ENCODE measurements at places on chromosomes 16 and 17.
A peak's percentile ranks its signal among the peaks of the same experiment; 100 is the strongest.

GRCh38 chr17:60335289-60335688 is 56.6 kb downstream of the USP32 start:
- DNase-seq: no peak

DNA sequence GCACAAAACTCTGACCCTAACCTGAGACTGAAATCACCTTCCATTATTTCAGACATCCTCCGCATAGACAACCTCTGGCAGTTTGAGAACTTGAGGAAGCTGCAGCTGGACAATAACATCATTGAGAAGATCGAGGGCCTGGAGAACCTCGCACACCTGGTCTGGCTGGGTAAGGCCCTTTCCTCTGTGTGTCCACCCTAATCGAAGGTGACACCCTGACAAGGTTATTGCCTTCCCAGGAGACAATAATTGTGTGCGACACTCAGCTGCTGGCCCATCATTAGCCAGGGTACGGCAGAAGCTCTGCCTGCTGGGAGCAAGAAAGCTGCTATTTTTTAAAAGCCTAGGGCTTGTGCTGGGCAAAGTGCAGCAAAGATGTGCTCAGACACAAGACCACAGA is 11.1 kb downstream of the DRC3 start:
- DNase-seq: no peak

GRCh38 chr16:2715064-2715463 is 5.0 kb downstream of the PRSS27 start:
- DNase-seq: no peak

DNA sequence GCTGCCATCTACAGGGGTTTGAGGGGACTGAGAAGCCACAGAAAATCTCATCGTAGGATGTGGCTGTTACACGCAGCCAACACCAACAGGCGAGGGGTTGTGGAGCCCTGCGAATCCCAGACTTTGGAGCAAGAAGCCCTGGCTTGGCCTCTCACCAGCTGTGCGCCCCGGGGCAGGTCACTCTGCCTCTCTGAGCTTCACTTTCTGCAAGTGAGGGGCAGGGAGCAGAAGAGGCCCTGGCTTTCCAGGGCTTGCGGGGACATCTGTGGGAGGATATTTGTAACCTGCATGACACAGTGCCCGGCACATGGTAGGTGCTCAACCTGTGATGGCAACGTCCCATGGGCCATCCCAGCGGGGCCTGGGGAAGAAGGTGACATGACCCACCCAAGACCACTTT is 32.9 kb upstream of the CIBAR2 start:
- no peak for DNase-seq

DNA sequence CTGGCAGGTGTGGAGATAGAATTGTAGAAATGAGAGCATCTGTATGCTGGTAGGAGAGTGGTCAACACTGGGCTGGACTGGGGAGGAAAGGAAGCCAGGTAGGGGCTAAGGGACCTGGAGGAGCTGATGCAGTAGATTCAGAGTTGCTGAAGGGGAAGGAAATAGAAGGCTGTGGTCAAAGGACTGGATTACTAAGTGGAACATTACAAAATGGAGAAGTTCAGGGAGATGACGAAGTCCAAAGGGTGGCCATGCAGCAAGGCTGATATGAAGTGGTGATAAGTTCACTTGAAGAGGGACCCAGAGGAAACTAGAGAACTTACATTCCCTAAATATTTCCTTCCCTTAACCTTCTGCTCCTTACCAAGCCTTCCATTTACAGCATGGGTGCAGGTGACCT is 8.6 kb upstream of the CCL2 start:
- no peak for DNase-seq

DNA sequence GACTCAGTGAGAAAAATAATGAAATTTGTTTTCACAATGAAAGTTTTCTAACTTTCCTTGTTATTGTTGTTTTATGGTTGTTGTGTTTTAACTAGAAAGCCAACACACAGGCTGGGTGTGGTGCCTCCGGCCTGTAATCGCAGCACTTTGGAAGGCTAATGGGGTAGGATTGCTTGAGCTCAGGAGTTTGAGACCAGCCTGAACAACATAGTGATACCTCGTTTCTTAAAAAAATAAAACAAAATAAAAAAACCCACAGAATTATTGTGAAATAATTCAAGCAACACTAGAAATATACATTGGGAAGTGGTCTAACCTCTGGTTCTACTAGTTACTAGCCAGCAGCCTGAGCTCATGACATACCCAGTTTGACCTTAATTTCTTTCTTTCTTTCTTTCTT is 630 bp downstream of the MILR1 start:
- no peak for DNase-seq

DNA sequence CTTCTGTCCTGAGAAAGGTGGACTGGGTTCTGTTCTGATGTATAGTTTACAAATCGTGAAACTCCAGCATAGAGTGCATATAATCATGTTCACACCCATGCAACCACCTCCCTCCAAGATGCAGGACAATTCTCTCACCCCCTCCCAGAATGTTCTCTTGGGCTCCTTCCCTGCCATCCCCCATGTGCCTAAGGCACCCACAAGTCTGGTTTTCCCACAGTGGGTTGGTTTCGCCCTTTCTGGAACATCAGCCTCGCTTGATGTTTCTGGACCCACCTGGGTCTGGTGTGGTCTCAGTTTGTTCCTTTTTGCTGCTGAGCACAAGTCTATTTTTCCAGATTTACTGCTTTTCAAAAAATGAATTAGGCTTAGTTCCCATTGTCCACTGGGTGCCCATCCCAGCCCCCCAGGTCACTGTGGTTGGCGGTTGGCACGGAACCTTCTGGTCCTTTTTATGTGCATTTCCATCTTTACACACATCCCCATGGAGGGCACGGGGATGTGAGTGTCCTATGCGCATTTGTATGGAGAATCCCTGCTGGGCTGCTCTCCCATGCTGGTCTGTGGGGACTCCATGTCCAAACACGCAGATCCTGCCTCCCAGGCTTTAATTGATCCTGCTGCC is 19.0 kb downstream of the MAP2K3 start:
- DNase-seq: peak; percentile 10

DNA sequence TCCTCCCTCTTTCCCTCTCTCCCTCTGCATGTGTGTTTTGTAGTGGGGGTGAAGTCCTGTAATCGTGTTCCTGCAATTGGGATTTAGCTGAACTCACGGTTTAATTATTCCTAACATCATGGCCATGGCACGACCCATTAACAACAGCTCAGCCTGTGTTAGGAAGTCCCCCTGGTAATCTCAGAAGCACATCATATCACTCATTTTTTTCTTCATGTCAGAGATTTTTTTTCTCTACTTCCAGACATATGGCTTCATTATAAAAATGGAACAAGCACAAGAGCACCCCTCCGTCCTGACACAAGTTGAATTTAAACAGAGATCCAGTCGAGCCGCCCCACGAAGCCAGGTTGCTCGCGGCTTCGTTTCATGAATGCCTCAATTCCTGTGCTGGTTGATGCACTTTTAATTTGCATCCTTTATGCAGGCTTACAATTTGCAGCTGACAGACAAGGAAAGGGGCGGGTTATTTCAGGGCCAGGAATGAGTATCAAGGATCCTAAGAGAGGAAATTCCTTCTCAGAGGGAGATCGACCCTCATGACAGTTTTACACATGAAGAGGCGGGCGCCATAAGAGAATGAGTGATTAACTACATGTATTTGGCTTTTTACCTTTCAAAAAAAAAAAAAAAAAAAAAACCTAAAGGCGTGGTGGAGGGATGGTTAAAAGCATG is 192.9 kb downstream of the MAF start:
- no peak for DNase-seq

- DNase-seq: peak; percentile 72
Observed at GRCh38 chr16:49876716-49877129, 20.8 kb upstream of the ZNF423 start.

- no peak for DNase-seq
Observed at GRCh38 chr17:4666296-4666695, 24.8 kb upstream of the ALOX15 start.

DNA sequence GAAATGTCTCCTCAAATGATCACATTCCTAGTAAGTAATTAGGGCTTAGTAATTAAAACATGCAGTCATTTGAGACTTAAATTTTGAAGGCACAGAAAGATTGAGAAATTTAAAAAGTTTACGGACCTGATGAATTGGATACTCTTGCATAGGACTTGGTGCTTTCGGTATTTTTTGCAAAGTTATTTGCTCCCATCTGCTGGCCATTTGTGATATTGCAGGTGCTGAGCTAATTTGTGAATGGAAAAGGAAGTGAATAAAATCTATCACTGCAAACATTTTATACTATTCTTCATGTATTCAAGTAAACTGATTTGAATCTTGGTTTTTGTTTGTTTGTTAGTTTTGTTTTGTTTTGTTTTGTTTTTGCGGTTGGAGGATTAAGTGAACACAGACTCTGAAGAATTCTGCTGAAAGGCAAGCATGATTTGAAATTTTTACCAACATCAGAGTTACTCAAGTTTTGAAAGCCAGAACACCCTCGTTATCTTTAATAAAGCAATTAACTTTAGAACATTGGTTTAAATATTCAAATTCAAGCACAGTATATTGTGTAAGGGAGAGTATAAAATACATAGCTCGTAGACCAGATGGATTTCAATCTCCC is 689.5 kb upstream of the RBFOX1 start:
- no peak for DNase-seq

DNA sequence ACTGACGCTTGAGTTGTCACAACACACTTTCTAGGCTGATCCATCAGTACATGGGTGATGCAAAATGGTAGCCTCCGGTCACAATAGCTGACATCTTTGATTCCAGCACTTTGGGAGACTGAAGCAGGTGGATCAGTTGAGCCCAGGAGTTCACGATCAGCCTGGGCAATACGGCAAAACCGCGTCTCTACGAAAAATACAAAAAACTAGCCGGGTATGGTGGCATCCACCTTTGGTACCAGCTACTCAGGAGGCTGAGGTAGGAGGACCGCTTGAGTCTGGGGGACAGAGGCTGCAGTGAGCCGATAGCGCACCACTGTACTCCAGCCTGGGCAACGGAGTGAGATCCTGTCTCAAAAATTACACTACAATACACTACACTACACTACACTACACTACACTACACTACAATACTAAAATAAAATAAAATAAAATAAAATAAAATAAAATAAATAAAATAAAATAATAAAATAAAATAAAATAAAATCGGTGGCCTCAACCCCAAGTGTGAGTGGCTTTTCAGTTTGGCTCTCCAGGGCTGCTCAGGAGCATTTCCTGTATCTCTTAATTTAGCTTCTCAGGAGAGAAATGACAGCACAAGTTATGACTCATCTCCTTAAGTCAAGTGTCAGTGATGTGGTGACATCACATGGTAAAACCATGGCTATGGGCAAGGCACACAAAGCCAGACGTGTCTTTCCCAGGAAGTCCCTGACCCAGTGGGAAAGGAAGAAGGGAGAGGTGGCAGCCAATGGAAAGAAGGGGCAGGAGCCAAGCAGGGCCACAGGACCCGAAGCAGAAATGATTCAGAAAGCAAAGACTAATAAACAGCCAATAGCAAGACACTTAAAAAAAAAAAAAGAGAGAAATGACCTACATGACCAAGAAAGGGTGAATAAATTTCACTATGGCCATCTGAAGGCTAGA is 75.3 kb upstream of the TBC1D3K start:
- DNase-seq: no peak

DNA sequence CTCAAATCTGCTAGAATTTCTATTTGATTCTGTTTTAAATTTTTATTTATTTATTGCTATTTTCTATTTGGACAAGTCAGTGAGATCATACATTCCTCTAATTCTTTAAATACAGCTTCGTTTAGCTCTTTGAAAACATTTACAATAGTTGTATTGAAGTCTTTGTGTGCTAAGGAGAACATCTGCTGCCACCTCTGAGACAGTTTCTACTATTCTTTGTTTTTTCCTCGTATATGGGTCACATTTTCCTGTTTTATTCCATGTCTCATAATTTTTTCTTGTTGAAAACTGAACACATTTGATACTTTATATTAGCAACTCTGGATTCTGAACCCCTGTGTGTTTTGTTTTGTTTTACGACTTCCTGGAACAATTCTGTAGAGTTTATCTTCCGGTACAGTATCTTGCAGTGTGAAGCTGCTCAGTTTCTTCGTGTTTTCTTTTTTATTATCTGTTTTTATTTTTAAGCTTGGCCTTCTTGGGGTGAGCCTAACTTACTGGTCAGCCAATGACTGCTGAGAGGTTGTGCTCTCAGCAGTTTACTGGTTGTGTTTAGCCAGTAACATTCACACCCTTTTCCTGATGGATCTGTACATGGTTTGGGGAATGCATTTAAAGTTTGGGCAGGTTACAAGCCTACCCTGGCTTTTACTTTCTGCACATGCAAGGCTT is 99.0 kb downstream of the CA4 start:
- DNase-seq: no peak

DNA sequence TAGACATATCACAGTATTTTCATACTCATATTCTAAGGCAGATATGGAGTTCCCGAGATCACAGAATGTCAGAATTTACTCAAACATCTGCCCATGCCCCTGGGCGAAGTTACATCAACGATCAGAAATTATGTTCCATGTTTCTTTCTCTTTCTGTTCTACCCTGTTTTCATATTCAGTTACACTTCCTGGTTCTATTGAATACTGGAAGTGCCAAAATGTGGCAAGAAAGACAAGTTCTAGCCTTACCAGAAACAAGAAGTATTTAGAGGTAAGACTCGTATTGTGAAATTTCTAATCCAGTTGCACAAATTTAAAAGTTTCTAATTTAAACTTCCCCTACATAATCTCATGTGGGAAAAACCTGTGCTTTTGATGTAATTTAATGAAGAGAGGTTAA is 36.1 kb downstream of the KCNJ2 start:
- DNase-seq: no peak

DNA sequence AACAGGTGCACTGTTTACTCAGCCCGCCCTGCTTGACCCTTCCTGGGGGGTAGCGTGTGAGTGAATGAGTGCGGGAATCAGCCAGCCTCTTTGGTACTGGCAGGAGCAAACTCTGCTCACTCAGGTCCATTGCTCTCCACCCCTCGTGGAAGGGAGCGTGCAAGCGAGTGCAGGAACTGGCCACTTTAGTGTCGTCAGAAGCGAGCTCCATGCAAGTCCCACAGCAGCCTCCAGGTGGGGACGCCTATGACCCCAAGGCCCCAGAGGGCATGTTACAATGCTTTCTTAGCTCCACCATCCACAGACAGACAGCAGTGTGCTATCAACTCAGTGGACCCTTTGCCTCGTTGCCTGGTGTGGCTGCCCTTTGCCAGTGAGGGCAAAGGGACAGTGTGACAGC is 1025.1 kb upstream of the CDH8 start:
- DNase-seq: no peak

DNA sequence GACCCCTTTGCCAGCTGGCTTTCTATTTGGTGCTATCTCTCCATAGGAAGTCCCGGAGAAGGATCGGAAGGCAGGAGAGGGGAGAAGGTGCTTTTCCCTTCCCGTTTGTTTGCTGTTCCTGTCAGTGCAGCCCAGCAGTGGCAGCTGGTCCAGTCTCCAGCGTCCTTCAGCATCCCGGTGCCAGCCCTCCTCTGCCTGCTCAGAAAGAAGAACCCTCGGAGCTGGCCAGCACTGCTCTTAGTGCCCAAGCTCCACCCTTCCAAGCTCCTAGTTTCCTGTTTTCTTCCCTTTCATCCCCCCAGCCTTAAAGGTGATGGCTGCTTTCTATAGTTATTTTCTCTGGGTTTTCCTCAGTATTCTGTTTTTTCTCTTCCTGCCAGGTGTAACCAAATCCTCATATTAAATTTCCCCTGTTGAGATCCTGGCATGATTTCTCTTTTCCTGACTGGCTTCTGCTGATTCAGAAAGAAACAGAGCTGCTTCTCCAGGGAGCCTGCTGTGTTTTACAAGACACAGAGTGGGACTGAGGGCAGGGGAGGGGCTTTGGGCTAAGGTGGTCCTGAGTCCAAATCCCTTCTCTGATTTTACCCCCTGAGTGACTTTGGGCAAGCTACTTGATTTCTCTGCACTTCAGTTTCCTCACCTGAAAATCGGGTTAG is 186.8 kb downstream of the COPRS start:
- DNase-seq: no peak

GRCh38 chr17:83035722-83036121 is 43.7 kb upstream of the METRNL start:
- DNase-seq: no peak

Data from left ventricle myocardium inferior (tissue), 1 donor.